ENCODE measurements at places on chromosomes 3 and 15. TPM values are rescaled to one million over a fixed set of nuclear protein-coding genes. Genes with fewer than 3 reads are reported as not detected.
A peak's percentile ranks its signal among the peaks of the same experiment; 100 is the strongest.

- no peak for DNase-seq
These were observed 185.2 kb downstream of the SHOX2 start for GRCh38 chr3:157920822-157921700.

Gene SPINT1
- 0.43 TPM for polyA plus RNA-seq

- peak; percentile 27 for DNase-seq
These were observed 139.6 kb downstream of the RBPMS2 start for GRCh38 chr15:64635499-64636495.

DNA sequence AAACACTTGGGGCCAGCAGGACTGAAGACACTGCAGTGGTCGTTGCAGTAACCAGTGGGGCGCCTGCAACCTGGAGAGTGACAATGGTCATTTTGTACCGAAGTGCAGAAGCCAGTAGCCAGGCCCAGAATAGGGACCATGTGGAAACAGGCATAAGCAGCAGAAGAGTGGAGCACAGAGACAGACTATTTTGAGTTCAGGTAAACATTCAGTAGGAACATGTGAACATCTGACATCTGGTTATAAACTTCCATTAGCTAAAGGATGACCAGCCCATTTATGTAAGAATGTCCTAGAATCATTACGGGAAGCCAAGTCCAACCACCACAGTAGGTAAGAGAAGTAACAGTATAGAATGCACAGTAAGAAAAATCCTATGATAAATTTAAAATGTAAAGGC is 32.4 kb upstream of the TKT start:
- DNase-seq = no peak

- no peak for DNase-seq
These were observed 42.0 kb upstream of the FAM98B start for GRCh38 chr15:38411902-38412301.

- no peak for DNase-seq
These were observed 16.0 kb downstream of the HACD2 start for GRCh38 chr3:123568875-123569274.

GRCh38 chr3:58032186-58032585 is 24.0 kb downstream of the FLNB start:
- no peak for DNase-seq

Gene BSN
- polyA plus RNA-seq = 0.37 TPM

Gene ZNF35
- 4.1 TPM for polyA plus RNA-seq

DNA sequence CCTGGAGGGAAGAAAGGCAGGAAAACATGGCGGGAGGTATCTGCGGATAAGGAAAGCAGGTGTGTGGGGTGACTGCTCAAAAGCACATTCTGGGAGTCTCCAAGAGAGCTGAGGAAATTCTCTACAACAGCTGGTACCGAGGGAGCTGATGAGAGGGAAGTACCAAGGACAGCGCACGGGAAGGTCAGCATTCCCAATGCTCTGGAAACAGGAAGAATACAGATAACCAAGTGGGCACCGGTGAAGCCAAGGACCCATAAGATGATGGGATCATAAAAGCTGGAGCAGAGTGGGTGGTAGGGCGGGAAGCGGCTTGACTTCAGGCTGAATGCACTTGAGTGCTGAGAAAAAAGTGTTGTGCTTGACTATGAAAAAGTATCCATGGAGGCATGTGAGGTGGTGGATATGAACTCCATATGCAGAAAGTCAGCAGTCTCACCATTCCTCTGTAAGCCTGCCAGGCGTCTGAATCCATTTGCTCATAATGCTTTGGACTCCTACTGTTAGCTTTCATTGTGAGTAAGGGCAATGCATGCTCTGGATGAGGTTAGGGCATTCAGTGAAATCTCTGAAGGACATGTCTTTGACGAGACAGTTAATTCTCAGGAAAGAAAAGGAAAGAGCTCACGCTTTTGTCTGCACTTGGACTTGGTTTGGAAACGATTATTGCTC is 215.5 kb downstream of the NR1D2 start:
- no peak for DNase-seq

DNA sequence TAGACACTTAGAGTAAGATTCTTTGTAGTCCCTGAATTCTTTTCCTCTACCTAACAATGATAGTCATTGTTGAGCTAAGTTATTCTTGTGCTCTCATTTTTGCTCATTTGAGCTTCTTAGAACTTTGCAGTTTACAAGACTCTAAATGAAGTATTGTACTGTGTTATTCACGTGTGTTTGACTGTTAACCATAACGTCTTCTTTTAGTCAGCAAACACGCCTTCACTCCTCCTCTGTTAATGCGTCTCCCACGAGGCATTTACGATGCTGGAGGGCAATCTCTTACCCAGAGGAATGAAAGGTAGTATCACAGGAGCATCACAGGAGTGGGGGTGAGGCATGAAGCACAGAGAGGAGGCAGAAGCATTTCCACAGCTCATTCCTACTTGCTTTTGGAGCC is 14.8 kb upstream of the P2RY14 start:
- no peak for DNase-seq

Gene SLITRK3
- not detected for polyA plus RNA-seq

GRCh38 chr15:84598250-84598649 is 2.6 kb upstream of the ZSCAN2 start:
- no peak for DNase-seq

Gene P2RY12
- 0.37 TPM for polyA plus RNA-seq

- no peak for DNase-seq
These were observed 275.4 kb downstream of the NEK10 start for GRCh38 chr3:27093771-27094170.

DNA sequence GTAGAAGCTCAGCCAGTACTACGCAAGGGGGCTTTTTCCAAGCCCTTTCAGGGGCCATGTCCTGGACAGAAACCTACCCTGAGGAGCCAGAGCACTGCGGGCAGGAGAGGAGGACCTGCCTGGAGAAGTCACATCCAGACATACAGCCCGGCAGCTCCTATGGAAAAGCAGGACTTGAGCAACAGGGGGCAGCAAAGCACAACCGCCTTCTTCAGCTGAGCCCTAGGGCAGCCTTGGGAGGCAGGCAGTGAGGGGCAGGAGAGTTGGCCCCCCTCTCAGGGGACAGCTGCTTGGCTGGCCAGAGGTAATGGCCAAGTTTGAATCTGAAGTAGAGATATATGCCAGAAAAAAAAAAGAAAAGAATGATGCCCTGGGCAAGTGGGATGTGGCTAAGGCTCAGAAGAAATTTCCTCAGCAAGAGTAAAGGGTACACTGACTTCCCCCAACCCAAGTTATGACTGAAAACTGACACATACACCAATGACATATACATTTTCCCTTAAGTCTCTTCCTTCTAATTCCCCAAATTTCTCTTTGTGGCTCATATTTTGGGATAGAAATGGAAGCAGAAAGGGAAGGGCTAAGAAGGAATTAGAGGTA is 56.9 kb downstream of the CYP19A1 start:
- DNase-seq = peak; percentile 64

- DNase-seq = no peak
These were observed 420.8 kb downstream of the CNTN6 start for GRCh38 chr3:1513662-1514061.

GRCh38 chr3:8324747-8325146 is 176.9 kb upstream of the LMCD1 start:
- peak; percentile 16 for DNase-seq

DNA sequence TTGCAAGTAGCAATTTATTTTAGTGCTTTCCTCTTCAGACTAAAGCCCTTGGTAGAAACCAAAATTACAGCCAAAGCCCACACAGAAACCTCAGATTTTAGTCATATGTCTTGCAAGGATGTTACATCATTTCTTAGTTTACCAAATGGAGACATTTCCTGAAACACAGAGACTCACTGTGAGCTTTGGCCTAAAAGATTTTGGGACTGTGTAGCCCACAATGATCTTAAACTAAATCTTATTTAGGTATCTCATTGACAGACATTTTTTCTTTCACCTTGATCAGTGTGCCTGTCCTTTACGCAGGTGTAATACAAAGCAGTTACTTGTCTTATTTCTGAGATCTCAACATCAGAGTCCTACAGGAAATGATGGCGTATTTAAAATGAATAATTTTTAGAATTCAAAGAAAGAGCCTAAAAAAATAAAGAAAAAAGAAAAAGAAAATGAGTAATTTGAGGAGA is 27.8 kb upstream of the AP4E1 start:
- DNase-seq = no peak

GRCh38 chr15:80325206-80325605 is 73.2 kb upstream of the CTXND1 start:
- no peak for DNase-seq

GRCh38 chr3:144384241-144384979 is 412.8 kb downstream of the DIPK2A start:
- no peak for DNase-seq

GRCh38 chr3:100637197-100637631 is 27.8 kb downstream of the ADGRG7 start:
- DNase-seq = no peak

- no peak for DNase-seq
These were observed 202.3 kb upstream of the LPP start for GRCh38 chr3:187951452-187952190.

Gene NPAP1
- not detected for polyA plus RNA-seq

DNA sequence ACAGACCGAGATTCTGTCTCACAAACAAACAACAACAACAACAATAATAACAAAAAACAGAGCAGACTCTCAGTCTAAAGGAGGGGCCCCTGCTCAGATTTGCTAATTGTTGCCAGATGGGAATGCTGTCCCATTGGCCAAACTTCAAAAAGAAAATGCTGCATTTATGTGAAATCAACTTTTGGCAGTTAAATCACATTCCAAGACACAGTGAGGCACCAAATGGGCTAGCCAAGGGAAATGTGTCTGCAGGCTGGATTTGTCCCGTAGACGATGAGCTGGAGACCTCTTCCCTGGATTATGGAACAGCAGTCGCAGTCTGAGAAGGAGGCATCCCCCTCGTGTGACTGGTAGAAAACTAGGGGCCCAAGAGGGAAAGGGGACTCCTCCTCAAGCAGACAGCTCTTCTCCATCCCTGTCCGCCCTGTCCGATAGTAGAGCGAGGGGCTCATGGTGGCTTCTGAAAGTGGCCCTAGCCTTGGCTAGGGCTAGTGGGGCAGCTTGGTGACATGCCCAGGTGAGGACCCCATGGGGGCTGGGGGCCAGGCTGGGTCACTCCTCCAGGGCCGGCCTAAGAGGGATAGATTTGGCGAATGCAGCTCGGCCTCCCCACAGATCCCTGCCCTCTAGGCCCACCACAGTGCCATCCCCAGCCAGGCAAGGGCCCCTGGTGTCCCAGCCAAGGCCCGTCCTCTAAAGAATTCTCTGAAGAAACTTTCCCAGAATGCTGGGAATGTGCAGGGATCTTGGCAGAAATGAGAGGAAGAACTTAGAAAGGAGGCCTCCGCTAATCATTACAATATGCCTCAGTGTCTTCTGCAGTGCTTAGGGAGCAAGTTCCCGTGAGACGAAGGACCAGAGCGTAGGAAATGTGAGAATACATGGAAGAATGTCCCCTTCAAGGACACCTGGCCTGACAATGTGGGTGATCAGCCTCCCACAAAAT is 2.0 kb downstream of the SLC22A14 start:
- DNase-seq = no peak

Gene CIB2
- 2.6 TPM for polyA plus RNA-seq

Gene IQCH
- 0.83 TPM for polyA plus RNA-seq

- DNase-seq = no peak
These were observed 796.5 kb downstream of the GRM7 start for GRCh38 chr3:7657214-7658112.

DNA sequence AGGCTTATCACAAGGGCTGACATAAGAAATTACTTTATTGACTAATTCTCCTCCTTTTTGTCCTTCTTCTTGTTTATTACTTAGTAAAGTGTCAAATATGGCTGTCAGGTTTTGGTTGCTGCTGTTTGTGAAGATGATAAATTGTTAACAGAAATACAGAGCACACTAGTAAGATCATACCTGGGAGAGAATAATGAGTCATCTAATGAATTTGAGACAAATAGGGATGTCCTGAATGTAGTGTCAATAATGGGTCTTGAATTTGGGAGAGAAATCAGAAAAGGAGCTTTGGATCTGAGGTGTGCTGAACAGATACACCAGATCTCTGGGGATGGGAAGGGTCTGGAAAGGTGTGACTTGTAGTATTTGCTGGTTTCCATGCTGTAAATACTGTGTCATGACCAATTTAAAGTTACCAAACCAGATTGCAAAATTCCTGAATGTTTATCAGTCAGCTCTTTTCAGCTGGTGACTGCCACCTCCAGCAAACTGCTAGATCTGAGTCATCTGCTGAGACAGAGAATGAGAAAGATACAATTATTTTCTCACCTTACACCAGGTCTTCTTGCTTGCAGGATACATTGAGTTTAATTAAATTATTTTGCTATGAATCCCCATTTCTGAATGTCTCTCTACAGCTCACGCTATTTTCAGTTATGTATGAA is 76.7 kb upstream of the SATB1 start:
- DNase-seq = no peak

- DNase-seq = no peak
These were observed 4.3 kb downstream of the GLB1 start for GRCh38 chr3:33092496-33093254.

Gene U2SURP
- 47.4 TPM for polyA plus RNA-seq

Gene ERICH6
- polyA plus RNA-seq = not detected

Gene ALDH1A2
- polyA plus RNA-seq = 3.3 TPM

Gene CCDC9B
- polyA plus RNA-seq = 13.0 TPM

GRCh38 chr3:37736624-37737023 is 125.1 kb upstream of the CTDSPL start:
- DNase-seq = no peak

DNA sequence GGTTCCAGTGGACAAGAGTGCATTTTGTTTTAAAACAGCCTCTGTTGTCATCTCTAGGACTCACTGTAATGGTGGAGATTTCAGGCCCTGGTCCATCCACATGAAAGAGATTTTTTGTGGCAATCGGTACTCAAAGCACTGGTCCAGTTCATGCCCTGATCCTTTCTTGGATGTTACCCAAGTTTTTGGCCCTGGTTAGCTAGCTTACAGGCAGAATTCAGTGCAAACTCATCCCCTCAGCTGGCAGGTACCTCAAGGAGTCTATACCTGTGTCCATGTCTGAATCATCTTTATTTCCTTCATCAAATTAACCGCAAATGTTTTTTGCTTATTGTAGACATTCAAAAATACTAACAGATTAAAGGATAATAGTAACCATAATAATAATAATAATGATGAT is 13.7 kb upstream of the MEF2A start:
- DNase-seq = no peak

GRCh38 chr15:95577927-95578326 is 752.6 kb upstream of the NR2F2 start:
- DNase-seq = no peak

DNA sequence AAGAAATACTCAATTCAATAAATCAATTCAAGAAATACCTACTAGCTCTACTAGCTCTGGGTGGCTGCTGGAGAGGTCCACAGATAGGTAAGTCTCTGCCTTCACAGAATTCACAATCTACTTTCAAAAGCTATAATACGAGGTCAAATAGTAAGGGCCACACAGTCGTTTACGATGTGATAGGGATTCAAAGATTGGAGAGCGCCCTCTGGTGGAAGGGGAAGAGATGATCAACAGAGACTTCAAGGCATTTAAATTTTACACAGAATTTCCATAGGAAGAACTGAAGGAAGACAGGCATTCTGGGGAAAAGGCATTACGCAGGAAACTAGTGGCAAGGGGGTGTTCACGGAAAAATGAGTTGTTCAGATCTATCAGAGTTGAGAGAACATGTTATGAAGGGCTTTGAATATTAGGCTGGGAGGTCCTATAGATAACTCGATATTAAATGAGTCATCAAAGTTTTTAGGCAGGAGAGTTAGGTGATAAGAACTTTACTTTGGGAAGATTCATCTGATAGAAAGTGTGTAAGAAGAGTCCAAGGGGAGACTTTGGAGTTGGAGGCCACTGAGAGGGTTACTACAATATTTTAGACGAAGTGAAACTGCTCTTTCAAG is 128.8 kb downstream of the FRMD5 start:
- DNase-seq = peak; percentile 54

GRCh38 chr3:53690521-53690920 is 155.7 kb downstream of the CHDH start:
- DNase-seq = no peak

Gene FBXW12
- not detected for polyA plus RNA-seq

GRCh38 chr3:12316253-12316652 is 27.4 kb downstream of the PPARG start:
- no peak for DNase-seq

All from heart right ventricle (tissue), 16 donors.